ENCODE measurements at places on chromosomes 2 and 18.

DNA sequence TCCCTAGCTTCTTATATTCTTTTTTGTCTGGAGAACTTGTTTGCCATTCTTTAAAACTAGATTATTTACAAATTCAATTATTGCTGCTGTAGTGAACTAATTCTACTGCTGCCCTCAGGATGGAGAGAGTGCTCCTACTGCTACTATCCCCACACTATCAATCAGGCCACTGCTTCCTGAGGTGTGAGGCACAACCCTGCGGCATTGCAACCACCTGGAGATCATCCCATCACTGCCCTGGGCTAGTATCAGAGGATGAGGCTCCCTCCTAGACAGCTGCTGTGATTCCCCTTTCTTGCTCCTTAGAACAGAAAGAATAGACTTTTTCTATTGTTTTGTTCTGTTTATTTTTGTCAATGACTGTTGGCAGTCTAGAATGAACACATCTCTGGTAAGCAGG lies 146.6 kb downstream of the CDH19 start:
- H3K4me3 ChIP-seq, result no peak overlapping the region
- H3K27ac ChIP-seq, result no peak overlapping the region
- no peaks in the 10 kb centered on the region for H3K27me3 ChIP-seq
- H3K4me1 ChIP-seq, result no peaks in the 10 kb centered on the region
- no peaks in the 10 kb centered on the region for H3K36me3 ChIP-seq

- H3K27ac ChIP-seq, result no peak overlapping the region
- H3K4me3 ChIP-seq, result no peak overlapping the region
- no peaks in the 10 kb centered on the region for H3K36me3 ChIP-seq
- DNase-seq, result no peak
- no peaks in the 10 kb centered on the region for H3K4me1 ChIP-seq
These were observed 27.0 kb upstream of the NFATC1 start for GRCh38 chr18:79368681-79369080.

DNA sequence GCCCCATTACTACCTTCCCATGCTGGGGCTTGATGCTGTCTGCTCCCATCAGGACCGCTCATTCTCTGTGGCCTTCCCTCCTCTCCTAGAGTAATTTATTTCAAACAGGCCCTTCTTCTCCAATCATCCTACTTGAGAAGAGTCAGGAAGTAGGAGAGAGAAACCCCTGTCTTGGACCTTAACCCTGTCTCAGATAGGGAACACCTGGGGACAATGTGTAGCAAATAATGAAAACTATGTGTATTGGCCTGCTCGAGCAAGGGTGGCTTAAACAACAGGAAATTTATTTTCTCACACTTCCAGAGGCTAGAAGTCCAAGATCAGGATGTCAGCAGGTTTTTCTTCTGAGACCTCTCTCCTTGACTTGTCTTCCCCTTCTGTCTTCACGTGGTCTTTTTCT lies 26.6 kb upstream of the NEMP2 start:
- no peaks in the 10 kb centered on the region for H3K4me1 ChIP-seq
- H3K4me3 ChIP-seq, result no peak overlapping the region
- no peak overlapping the region for H3K27ac ChIP-seq
- H3K36me3 ChIP-seq, result no peaks in the 10 kb centered on the region

- peak; percentile 66 for DNase-seq
- H3K27me3 ChIP-seq, result no peaks in the 10 kb centered on the region
- H3K36me3 ChIP-seq, result no peaks in the 10 kb centered on the region
These were observed 8.4 kb downstream of the TMEM247 start for GRCh38 chr2:46487667-46488335.

GRCh38 chr2:84417453-84418145 lies 41.5 kb downstream of the SUCLG1 start:
- H3K36me3 ChIP-seq, result no peaks in the 10 kb centered on the region
- H3K4me3 ChIP-seq, result no peak overlapping the region
- no peak for DNase-seq
- H3K27me3 ChIP-seq, result no peaks in the 10 kb centered on the region
- no peak overlapping the region for H3K27ac ChIP-seq
- no peaks in the 10 kb centered on the region for H3K4me1 ChIP-seq

GRCh38 chr2:109529532-109530449 lies 84.0 kb downstream of the SEPTIN10 start:
- DNase-seq, result no peak
- H3K27me3 ChIP-seq, result no peaks in the 10 kb centered on the region
- H3K4me1 ChIP-seq, result no peaks in the 10 kb centered on the region
- no peak overlapping the region for H3K4me3 ChIP-seq
- H3K36me3 ChIP-seq, result no peaks in the 10 kb centered on the region

DNA sequence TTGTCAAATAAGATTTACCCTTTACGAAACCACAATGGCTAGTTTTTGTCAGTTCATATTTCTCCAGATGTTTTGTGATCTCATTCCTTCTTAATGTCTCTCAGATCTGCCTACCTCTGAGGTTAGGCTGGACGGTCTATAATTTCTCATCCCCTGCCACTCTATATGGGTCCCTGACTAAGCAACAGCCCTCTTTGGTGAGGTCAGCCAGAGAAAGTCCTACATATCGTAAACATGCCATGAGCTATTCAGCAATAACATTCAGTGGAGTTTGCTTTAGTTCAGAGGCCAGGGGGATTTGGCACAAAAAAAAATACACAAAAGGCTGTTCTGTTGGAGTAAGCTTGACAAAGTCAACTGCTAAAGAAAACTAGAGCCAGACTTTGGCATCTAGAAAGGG lies 192.1 kb upstream of the NCKAP5 start:
- no peaks in the 10 kb centered on the region for H3K36me3 ChIP-seq
- H3K27me3 ChIP-seq, result no peaks in the 10 kb centered on the region
- no peak overlapping the region for H3K27ac ChIP-seq
- no peak overlapping the region for H3K4me3 ChIP-seq
- no peak for DNase-seq

- no peak for DNase-seq
- H3K36me3 ChIP-seq, result no peaks in the 10 kb centered on the region
- no peaks in the 10 kb centered on the region for H3K4me1 ChIP-seq
- no peaks in the 10 kb centered on the region for H3K27me3 ChIP-seq
- no peak overlapping the region for H3K4me3 ChIP-seq
These were observed 13.1 kb upstream of the CETN1 start for GRCh38 chr18:567122-567521.

GRCh38 chr2:165277295-165277694 lies 38.1 kb downstream of the SCN2A start:
- H3K4me1 ChIP-seq, result peaks cover 21% of the 10 kb centered on the region
- H3K27me3 ChIP-seq, result no peaks in the 10 kb centered on the region
- H3K36me3 ChIP-seq, result no peaks in the 10 kb centered on the region

DNA sequence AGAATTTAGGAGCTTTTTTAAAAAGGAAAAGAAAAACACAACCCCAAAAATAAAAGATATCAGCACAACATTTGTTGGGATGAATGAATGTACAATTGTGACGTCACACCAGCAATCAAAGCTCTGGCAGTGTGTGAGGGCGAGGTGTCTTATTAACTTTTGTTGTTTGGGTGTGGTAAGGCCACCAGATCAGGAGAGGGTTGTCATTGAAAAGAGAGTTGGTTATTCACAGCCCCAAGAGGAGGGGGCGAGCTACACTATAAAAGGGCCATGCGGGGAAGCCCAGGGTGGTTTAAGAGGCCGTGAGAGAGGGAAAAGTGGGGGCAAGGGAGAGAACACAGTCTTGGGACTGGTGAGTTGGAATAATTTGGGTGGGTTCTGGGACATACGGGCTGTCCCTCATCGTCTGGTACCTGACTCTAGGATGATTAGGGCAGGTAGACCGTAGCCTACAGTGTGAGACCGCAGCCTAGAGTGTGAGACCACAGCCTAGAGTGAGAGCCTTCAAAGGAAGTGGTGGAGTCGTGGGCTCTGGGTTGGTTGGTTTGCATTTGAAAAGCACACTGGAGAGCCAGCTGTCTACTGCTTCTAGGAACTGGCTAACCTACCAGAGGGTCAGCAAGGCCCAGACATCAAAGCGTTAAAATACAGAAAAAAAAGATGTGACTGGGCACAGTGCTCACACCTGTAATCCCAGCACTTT lies 128.4 kb downstream of the INO80D start:
- no peak for DNase-seq
- no peaks in the 10 kb centered on the region for H3K27me3 ChIP-seq
- H3K36me3 ChIP-seq, result no peaks in the 10 kb centered on the region
- no peak overlapping the region for H3K27ac ChIP-seq
- no peak overlapping the region for H3K4me3 ChIP-seq
- H3K4me1 ChIP-seq, result no peaks in the 10 kb centered on the region

DNA sequence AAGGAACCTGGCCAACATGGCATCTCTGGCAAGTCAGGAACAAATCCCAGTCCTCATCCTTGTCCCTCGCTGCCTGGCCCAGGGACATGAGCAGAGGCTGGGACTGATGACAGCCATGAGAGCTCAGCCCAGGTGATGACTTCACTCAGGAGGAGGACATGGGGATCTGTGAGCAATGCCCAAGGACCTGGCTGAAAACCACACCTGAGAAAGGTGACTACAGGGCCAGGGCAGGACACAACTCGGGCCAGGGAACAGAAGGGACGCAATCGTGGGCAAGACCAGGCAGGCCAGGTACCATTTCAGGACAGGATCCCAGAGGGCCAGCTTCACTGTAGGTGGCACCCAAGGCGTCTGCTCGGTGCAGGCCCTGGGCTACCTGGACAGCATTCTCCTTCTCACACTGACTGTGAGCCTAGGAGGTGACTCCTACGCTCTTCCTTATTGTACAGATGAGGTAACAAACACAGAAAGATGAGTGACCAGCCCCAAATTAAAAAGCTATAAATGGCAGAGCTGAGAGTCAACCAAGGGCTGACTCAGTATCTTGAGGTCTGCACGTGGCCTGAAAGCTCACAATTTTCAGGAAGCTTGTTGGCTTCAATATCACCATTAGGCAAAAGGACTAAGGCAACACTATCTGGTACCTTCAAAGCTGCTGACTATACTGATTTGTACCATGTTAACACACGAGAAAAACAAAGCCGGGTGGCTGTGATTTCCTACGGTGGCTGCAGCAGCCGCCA lies 141.1 kb downstream of the EIPR1 start:
- H3K27ac ChIP-seq, result no peak overlapping the region
- H3K4me3 ChIP-seq, result no peak overlapping the region
- H3K4me1 ChIP-seq, result peaks cover 13% of the 10 kb centered on the region
- DNase-seq, result no peak

GRCh38 chr2:54348646-54349045 lies 92.6 kb upstream of the TSPYL6 start:
- H3K36me3 ChIP-seq, result no peaks in the 10 kb centered on the region
- H3K27ac ChIP-seq, result no peak overlapping the region
- H3K4me1 ChIP-seq, result no peaks in the 10 kb centered on the region
- H3K4me3 ChIP-seq, result no peak overlapping the region

DNA sequence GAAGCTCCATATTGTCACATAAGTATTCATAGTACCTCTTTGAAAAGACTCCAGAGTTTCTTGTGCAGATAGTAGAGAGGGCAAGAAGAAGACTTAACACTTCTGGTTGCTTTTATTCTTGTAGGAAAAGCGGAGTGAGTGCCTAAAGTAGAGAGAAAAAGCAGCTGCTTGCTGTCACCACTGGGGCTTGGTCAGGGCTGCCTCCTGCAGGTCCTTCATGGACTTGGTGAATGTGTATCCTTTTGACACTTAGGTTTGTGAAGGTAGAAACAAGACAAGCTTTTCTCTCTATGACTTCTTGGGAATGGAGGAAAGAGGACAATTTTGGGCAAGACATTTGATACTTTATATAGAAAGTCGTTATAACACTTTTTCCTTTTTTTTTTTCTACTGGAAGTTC lies 312.8 kb upstream of the FANCL start:
- no peak overlapping the region for H3K4me3 ChIP-seq
- no peak for DNase-seq
- no peaks in the 10 kb centered on the region for H3K27me3 ChIP-seq
- H3K27ac ChIP-seq, result no peak overlapping the region

- peaks cover 42% of the 10 kb centered on the region for H3K4me1 ChIP-seq
- H3K36me3 ChIP-seq, result peaks cover 5% of the 10 kb centered on the region
- H3K4me3 ChIP-seq, result peak overlapping the region; percentile 100
- H3K27ac ChIP-seq, result peak overlapping the region; percentile 99
- DNase-seq, result no peak
These were observed 678 bp upstream of the ZNF24 start for GRCh38 chr18:35344736-35345459.

- no peak overlapping the region for H3K4me3 ChIP-seq
- no peaks in the 10 kb centered on the region for H3K4me1 ChIP-seq
- H3K27ac ChIP-seq, result no peak overlapping the region
- no peaks in the 10 kb centered on the region for H3K36me3 ChIP-seq
These were observed 256.1 kb downstream of the PAX3 start for GRCh38 chr2:222042666-222043065.

GRCh38 chr2:3654011-3654410 lies 4.0 kb upstream of the ALLC start:
- H3K4me1 ChIP-seq, result no peaks in the 10 kb centered on the region
- no peaks in the 10 kb centered on the region for H3K27me3 ChIP-seq
- DNase-seq, result no peak
- no peak overlapping the region for H3K4me3 ChIP-seq
- H3K36me3 ChIP-seq, result no peaks in the 10 kb centered on the region
- no peak overlapping the region for H3K27ac ChIP-seq

Measured in gastrocnemius medialis (tissue), 4 donors.